ENCODE measurements at places on chromosomes 7 and 10.

DNA sequence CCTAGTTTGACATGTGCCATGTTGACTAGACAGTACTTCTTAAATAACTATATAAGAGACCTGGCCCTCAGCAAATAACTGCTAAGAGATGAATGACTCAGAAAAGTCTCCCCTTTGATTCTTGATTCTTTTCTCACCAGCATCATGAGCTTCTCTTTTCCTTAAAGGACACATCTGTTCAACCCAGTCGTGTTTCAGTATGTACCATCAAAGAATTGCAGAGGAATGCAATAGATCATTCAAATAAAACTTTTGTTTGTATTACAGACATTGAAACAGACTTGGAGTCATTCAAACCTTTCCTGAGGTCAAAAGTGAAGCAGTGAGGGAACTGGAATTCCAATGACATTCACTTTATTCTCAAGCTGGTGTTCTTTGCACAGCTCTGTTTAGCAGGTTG is 598.3 kb upstream of the GHITM start:
- no peak for DNase-seq

DNA sequence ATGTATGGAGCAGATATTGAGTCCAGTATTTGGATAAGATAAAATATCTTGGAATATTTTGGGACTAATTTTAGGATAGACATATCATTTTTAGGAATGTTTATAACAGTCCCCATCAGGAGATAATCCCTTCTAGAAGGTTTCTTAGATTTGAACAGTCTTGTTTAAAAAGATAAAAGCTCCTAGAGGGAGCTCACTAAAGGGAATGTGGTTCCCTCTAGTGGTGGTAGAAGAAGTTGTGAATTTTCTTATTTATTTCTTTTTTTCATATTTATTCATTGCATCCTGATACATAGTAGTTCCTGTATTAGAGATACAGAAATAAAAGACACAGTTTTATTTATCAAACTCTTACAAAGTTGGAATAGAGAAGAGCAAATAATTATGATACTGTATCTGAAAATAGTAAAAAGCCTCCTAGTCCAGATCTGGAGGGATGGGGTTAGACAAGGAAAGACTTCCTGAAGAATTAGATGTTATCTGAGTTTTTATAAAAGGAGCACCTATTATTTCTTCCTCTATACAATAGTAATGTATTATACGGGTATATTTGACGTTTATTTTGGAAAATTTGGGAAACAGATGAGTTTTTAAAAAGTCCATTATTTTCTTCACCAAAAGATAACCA is 24.5 kb upstream of the KLF14 start:
- DNase-seq, result peak; percentile 79

DNA sequence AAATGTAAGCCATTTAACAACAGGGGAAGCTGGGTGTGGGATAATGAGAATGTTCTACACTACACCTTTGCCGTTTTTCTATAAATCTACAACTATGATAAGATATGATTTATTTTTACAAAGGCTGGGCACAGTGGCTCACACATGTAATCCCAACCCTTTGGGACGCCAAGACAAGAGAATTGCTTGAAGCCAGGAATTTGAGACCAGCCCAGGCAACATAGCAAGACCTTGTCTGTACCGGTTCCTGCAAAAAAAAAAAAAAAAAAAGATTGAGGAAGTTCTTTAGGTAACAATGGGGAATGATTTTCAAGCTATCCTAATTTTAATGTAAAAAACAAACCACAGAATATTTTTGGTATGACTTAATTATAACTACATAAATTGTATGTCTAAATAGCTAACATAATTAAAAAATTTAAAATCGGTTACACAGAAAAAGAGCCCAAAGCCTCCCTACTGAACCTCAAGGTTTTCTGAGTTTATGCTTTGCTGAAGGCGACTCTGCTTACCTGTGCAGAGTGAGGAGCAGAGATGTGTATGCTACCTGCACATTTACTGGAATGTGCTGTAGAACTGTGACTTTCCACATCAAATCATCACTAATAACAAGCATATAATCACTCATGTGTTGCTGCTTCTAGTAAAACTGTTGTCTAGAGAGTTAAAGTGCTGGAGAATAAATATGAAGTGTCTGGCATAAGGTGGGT is 163.4 kb downstream of the ATE1 start:
- DNase-seq, result no peak

- DNase-seq, result no peak
These were observed 30.0 kb downstream of the GTF2IRD1 start for GRCh38 chr7:74483402-74484336.

- DNase-seq, result no peak
These were observed 406 bp downstream of the CBLL1 start for GRCh38 chr7:107744345-107744750.

- DNase-seq, result no peak
These were observed 5.9 kb downstream of the PPP1R17 start for GRCh38 chr7:31692871-31693270.

GRCh38 chr7:134818613-134819345 is 39.3 kb downstream of the CALD1 start:
- DNase-seq, result no peak

DNA sequence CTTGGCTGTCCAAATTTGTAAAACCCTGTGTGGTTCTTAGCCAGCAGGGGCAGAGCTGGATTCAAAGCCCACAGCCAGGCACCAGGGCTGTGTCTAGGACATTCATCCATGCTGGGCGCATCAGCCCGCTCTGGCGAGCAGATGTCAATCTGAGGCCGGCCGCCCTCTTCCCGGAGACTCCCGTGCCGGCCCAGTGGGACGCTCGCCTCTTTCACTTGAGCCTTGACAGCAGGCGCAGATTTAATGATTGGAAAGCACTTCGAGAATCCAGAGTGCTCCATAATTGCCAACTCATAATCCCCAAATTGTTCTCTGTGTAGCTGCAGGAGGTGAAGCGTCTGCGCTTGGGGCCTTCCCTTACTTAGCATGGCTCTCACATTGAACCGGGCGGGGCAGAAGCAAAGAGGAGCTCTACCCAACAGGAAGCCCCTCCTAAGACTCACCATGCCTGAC is 36.7 kb downstream of the SLIT1 start:
- no peak for DNase-seq

GRCh38 chr7:113394856-113395255 is 276.5 kb upstream of the SMIM30 start:
- DNase-seq, result no peak

GRCh38 chr10:121531830-121532178 is 66.4 kb downstream of the FGFR2 start:
- no peak for DNase-seq

DNA sequence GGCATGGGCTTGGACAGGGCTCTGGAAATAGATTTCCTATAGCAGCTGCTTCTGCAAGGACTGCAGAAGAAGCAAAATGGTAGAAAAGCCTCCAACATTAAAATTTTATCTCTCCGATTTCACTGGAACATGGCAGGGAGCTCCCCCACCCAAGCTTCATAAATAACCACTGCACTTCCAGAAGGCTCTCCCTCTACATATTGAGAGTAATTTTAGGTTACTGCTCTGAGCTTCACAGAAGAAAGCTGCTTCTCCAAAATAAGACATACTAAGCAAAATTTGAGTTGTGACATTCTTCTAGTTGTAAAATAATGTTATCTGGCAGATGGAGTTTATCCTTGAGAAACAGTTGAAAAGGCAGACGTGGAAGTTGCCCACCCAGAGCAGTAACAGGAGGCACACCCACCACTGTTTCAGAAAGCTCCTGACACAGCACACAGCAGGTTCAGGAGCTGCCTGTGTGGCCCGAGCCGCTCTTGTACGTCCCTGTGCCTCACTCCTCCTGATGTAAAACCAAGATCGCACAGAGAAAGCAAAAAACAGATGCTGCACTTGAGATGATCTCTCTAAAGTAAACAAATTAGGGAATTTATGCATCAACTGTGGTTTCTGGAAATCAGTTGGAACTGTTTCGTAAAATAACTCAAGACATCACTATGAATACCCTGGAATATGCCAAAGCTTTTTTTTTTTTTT is 621.0 kb downstream of the PARD3 start:
- DNase-seq, result no peak

- DNase-seq, result no peak
These were observed 195.4 kb upstream of the ADARB2 start for GRCh38 chr10:1932692-1933094.

- peak; percentile 60 for DNase-seq
These were observed 34.7 kb downstream of the MRPS24 start for GRCh38 chr7:43834463-43835251.

GRCh38 chr10:82256275-82256674 is 381.3 kb downstream of the NRG3 start:
- DNase-seq, result no peak

- DNase-seq, result no peak
These were observed 254.6 kb downstream of the CAMK1D start for GRCh38 chr10:12603766-12604470.

GRCh38 chr7:128363261-128363721 is 1.8 kb upstream of the PRRT4 start:
- no peak for DNase-seq

DNA sequence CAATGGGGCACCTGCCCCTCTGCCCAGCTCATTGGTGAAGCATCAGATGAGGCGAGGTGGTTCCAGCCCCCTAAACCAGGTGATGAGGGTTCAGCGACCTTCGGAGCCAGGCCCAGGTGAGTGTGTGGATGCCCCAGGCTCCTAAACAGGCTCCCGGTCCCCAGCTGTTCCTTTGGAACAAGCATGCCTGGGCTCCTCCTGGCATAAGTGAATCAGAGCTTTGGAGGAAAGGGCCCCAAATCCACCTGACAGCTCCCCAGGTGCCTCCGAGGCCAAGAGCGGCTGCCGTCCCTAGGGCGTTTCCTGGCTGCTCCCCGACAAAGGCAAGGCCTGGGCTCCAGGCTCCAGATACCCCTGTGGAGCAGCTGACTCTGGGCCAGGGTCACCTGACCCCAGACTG is 61.3 kb downstream of the YKT6 start:
- no peak for DNase-seq

GRCh38 chr7:127123220-127123619 is 129.5 kb downstream of the GRM8 start:
- DNase-seq, result no peak

- DNase-seq, result no peak
These were observed 162.9 kb upstream of the CELF2 start for GRCh38 chr10:10854725-10855124.

DNA sequence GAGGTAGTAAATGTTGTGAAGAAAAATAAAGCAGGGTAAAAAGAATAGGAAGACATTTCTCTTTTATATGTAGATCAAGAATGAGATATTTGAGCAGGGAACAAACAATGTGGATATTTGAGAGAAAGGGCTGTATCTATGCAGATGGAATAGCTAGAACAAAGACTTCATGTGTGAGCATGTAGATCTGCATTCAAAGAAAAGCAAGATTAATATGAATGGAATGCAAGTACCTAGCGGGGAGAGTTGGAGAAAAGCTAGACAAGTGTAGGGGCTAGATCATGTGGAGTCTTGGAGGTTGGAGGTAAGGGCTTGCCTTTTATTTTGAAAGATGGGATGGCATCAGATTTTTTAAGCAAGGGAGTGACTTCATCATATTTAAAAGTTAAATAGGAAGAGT is 27.1 kb downstream of the SHOC2 start:
- DNase-seq, result no peak

GRCh38 chr7:5827755-5828154 is 46.3 kb upstream of the RNF216 start:
- peak; percentile 56 for DNase-seq

GRCh38 chr7:69739931-69740431 is 141.7 kb downstream of the AUTS2 start:
- DNase-seq, result peak; percentile 65

DNA sequence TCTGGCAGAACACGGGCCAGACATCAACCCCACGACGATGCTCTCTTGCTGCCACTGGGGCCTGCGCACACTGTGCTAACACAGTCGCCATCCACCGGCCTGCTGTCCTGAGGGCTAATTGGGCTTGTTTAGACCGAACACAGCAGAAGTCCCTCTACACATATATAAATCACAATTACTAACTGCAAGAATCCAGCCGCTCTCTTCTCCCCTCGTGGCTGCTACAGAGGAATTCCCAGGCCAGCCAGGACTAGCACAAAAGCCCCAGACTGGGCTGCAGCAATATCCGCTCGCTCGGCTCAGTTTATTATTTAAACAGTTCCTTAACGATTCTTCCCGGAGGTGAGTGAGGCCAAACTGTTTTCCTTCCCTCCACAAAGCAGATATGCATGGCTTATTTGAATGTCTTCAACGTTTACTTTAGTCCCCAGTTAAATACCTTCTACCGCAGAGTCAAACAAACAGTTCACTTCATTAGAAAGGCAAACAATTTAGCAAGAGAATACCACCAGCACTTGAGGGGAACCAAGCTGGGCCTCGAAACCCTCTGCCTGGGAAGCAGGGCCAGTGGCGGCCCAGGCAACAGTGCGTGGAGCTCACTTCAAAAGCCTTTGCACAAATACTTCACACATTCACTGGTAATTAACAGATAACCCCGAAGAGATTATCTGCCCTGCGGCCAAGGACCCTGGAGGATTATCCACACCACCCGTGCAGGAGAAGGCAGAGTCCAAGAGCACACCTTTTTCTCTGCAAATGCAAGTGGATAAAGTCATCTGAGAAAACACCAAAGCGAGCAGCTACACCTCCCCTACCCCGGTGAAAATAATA is 145.3 kb downstream of the GLI3 start:
- DNase-seq, result no peak

- no peak for DNase-seq
These were observed 6.2 kb downstream of the SEC61A2 start for GRCh38 chr10:12135631-12136030.

GRCh38 chr7:128388145-128388485 is 21.7 kb downstream of the IMPDH1 start:
- no peak for DNase-seq

DNA sequence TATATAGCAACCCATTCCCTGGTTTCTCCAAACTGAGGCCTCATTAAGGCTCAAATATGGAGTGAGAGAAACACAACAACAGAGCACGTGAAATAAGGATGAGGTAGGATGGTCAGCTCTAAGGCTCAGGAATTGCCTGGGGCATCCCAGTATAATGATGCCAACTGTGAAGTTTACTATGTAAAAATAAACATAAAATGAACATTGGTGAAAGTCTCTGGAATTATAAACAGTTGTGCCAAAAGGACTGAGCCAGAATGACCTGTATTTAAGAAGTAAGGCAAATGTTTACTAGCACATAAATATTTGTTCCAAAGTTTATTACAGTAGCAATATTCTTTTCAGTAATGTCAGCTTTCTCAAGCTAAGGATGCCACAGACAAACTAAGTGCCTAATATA is 64.6 kb downstream of the ZNF680 start:
- DNase-seq, result no peak

DNA sequence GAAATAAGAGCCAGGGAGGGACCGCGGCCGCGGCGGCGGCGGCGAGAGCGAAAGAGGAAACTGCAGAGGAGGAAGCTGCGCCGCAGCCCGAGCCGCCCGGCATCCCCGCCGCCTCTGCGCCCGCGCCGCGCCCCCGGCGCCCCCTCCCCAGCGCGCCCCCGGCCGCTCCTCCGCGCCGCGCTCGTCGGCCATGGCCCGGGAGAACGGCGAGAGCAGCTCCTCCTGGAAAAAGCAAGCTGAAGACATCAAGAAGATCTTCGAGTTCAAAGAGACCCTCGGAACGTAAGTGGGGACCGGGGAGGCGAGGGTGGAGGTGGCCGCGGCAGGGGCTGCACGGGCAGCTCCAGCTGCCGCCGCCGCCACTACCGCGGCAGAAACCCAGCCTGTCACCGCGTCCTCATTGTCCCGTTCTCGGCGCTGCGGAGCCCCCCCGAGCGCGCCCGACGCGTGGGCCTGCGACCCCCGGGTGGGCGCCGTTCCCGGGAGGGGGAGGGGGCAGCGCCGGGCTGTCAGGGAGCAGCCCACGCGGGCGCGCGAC is 351 bp downstream of the CAMK1D start:
- no peak for DNase-seq
